A549 treated with dexamethasone at 1 μM for 4 hours (cell line): ENCODE measurements at places on chromosomes 13 and 19. TPM values are rescaled to one million over a fixed set of nuclear protein-coding genes. Genes with fewer than 3 reads are reported as not detected.

Gene KLK3
- total RNA-seq: 0.12 TPM in 1 of 5 replicates, not detected in the others

Gene COL4A2
- 138 to 189 TPM (median 160 TPM) in 5 replicates for total RNA-seq

Gene CYP4F2
- 0.04 to 0.24 TPM (median 0.08 TPM) in 4 of 5 replicates, not detected in the other for total RNA-seq

Gene PSG2
- total RNA-seq: not detected in 5 replicates

Gene MTUS2
- total RNA-seq: 0.01 TPM in 2 of 5 replicates, not detected in the others

Gene C3
- total RNA-seq: 43.4 to 62.3 TPM (median 59.3 TPM) in 5 replicates

Gene CABP5
- not detected in 5 replicates for total RNA-seq

Gene ONECUT3
- 0.01 TPM in 2 of 5 replicates, not detected in the others for total RNA-seq
